ENCODE measurements at places on chromosomes 1 and 21. TPM values are rescaled to one million over a fixed set of nuclear protein-coding genes. Genes with fewer than 3 reads are reported as not detected.

CA6 gene
- not detected for total RNA-seq

KRTAP7-1 gene
- total RNA-seq = not detected

ATP13A2 gene
- total RNA-seq = 6.8 TPM

TNFRSF9 gene
- total RNA-seq = under 0.01 TPM

FCRLB gene
- total RNA-seq = 3.0 TPM

All from fibroblast of the aortic adventitia (primary cell).